ENCODE measurements at places on chromosomes 4 and X.

DNA sequence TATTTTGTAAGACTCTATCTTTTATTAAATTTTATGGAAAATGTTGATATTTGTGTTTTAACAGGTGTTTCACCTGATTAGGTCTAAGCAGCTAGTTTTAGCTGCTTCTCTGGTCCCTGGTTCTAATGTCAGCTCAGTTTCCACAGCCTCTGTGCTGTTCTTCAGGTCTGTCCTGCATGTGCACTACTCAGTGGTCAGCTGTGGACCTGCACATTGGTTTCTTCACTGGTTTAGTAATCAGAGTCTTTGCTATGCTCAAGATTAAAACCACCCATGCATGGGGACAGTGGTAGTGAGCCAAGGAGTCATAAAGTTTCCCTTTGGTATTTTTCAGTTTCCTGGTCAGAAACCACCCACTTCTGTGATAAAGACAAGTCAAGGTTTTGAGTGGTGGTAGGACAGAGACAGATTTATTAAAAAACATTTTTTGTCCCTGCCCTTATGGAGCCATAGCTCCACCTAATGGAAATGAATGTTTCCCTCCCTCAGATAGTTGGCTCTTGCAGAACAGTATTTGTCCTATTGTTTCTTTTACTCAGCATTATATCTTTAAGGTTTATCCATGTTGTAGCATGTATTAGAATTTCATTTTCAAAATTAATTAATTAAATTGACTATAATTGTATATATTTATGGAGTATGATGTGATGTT is 36.8 kb upstream of the VBP1 start:
- DNase-seq, result no peak

DNA sequence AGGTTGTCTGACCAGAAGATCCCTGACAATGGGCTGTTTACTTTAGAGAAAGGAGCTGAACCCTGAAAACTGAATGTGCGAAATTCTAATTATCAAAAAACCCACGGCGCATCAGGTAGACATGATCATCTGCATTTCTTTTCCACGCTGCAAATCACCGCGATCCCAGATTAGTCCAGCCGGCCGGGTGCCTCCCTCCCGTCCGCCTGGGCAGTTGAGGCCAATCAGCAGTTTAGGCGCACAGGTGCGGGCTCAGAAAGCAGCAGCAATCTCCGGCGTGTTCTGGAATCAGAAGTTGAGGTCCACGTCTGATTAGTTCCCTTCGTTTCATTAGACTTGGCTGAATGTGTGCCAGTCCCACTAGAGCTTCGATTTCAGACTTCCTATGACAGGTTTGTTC is 73.9 kb downstream of the ACOX3 start:
- DNase-seq, result no peak

DNA sequence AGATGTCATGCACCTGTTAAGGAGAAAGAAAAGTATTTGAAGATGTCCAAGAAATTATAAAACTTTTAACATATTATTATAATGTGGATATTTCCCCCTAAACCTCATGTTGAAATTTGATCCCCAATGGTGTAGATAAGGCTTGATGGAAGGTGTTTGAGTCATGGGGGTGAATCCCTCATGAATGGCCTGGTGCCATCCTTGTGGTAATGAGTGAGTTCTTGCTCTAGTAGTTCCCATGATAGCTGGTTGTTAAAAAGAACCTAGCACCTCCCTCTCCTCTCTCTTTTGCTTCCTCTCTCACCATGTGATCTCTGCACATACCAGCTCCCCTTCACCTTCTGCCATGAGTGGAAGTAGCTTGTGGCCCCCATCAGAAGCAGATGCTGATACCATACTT is 176.6 kb upstream of the NR3C2 start:
- no peak for DNase-seq

DNA sequence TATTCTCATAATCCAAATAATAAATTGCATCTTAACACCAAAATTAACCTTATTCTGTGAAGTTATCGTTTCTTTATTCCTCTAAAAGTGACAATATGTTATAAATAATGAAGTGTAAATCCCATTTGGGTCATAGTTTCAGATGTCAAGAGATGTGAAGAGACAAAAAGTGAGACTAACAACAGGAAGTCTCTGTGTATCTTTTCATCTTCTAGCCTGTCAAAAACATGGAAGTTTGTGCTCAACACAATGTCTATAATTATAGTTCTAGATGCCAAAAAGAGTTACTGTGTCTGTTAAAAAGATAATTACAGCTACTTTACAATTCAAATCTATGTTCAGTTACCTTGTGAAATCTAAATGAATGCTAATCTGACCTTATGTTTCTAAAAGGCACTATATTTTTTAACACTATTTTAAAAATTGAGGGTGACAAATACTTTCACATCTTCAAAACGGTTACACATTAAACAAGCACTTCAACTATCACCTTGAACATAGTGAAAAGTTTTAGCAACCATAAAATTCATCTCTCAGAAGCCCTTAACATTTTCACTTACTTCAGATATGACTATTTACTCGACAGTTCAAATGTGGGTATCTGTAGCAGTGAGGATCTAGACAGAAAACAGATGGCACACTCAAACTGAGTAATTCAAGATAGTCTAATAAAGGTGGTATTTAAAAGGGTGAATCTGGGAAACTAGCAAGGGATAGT is 509.8 kb downstream of the ARAP2 start:
- no peak for DNase-seq

DNA sequence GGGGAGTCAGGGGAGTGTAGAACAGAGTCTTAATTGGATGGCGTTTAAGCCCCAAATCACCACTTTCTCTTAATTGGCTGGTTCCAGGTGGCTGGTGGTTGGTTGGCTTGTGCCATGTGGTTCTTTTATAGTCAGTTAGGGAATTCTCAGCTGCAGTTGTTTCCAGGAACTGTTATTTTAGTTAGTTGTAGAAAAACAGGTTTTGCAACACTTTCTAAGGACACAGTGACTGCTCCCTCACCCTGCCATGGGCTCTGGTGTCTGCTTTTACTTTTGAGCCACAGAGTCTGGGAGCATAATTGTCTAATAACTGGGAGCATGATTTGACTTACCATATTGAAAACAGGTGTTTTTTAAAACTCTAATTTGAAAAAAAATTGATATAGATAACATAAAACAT is 75.8 kb upstream of the PCDH18 start:
- DNase-seq, result no peak

DNA sequence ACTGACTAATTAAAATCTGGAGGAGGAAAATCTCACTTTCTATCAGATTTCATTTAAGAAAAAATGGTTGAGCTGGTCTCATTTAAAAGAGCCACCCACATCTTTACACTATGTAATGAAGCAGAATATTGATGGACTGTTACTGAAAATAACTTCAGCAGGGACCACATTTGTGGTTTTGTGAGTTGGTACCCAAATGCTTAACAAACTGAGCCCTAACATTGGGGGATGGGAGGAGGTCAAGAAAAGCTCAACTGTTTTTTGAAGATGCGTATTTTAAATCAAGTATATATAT is 30.1 kb downstream of the HOPX start:
- DNase-seq, result no peak

- no peak for DNase-seq
Measured at GRCh38 chrX:9374555-9374954, 90.3 kb upstream of the TBL1X start.

DNA sequence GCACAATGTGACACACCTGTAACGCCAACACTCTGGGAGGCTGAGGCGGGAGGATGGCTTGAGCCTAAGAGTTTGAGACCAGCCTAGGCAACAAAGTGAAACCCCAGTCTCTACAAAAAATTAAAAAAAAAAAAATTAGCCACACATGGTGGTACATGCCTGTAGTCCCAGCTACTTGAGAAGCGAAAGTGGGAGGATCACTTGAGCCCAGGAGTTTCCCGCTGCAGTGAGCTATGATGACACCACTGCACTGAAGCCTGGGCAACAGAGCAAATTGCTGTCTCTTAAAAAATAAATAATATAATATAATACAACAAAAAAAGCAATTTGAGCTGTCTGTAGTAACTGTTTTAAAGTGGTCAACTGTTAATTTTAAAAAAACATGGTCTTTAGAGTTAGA is 13.2 kb downstream of the SPOCK3 start:
- no peak for DNase-seq

GRCh38 chr4:78480286-78480685 is 71.3 kb upstream of the ANXA3 start:
- no peak for DNase-seq

DNA sequence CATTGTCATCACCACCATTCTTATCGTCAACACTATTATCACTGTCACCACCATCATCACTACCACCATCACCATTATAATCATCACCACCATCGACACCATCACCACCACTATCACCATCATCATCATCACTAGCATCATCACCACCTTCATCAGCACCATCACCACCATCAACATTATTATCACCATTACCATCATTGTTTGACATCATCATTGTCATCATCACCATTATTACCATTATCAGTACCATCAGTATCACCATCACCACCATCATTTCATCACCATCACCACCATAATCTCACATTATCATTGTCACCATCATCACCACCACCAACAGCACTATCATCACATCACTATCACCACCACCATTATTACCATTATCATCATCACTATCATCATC is 47.5 kb upstream of the NKX1-1 start:
- DNase-seq, result no peak

Measured in HAP-1 (cell line).